ENCODE measurements at places on chromosomes 3 and 15. TPM values are rescaled to one million over a fixed set of nuclear protein-coding genes. Genes with fewer than 3 reads are reported as not detected.

GRCh38 chr3:128502712-128503111 lies 9.7 kb upstream of the GATA2 start:
- no peak for DNase-seq
- no peak overlapping the region for H3K4me3 ChIP-seq
- no peaks in the 10 kb centered on the region for H3K36me3 ChIP-seq
- no peaks in the 10 kb centered on the region for H3K4me1 ChIP-seq

TMCO5A gene
- polyA plus RNA-seq = not detected

CEMIP gene
- polyA plus RNA-seq = not detected

DNA sequence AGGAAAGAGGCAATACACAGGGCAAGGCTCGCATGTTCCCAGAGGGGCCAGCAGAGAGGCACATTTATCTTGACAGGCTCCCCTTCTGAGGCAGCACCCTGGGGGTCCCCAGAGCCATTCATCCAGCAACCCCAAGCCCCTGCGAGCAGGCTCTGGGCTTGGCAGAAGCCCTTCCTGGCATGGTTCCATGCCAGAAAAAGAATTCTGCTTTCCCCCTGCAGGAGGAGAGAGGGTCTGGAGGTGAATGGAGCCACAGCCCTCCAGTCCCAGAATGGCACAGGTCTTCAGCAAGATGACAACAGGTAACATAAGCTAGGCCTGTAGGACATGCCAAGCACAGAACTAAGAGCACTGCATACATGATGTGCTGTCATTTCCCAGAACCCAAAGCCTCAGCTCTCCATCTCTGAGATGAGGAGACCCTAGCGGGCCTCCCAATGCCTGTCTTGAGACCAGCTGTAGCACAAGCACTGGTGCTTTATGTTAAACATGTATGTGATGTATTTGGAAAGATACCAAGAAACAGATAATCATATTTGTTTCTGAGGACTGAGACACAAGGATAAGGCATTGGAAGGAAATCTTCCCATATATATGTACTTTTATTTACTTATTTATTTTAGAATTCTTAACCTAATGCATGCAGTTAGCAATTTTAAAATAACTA lies 121.6 kb downstream of the ALDH1A2 start:
- no peaks in the 10 kb centered on the region for H3K27me3 ChIP-seq
- DNase-seq = no peak
- H3K36me3 ChIP-seq = no peaks in the 10 kb centered on the region
- H3K4me3 ChIP-seq = no peak overlapping the region
- no peak overlapping the region for H3K27ac ChIP-seq

DNA sequence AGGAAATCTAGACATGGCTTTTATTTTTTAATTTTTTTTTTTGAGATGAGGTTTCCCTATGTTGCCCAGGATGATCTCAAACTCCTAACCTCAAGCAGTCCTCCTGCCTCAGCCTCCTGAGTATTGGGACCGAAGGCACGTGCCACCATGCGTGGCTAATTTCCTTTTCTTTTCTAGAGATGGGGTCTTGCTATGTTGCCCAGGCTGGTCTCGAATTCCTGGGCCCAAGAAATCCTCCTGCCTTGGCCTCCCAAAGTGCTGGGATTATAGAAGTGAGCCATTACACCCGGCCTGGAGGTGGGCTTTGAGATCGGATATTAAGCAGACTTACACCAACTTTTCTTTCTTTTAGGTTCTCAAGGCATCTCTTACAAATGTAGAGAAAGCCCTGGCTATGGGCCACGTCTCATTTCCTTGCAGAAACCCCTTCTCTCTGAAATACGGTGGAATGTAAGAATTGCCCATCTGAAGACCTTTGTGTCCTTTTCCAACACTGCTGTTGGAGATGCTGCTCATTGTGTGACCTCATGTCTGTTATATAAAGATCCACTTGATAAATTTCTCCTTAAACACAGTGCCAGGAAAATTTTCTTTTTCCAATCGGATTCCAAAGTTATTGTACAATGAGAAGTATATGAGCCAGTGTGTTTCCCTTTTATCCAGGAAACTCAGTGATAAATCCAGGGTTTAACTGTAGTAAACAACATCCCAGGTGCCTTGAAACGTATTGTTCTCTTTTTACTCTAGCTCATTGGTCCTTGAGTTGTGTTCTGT lies 36.8 kb upstream of the CFAP161 start:
- H3K27ac ChIP-seq = no peak overlapping the region
- H3K4me1 ChIP-seq = peaks cover 9% of the 10 kb centered on the region
- no peak for DNase-seq
- no peaks in the 10 kb centered on the region for H3K27me3 ChIP-seq
- H3K4me3 ChIP-seq = no peak overlapping the region

GRCh38 chr15:94021621-94022320 lies 209.6 kb upstream of the MCTP2 start:
- H3K4me1 ChIP-seq = no peaks in the 10 kb centered on the region
- no peaks in the 10 kb centered on the region for H3K27me3 ChIP-seq
- H3K4me3 ChIP-seq = no peak overlapping the region
- no peak overlapping the region for H3K27ac ChIP-seq
- DNase-seq = no peak

GRCh38 chr3:107978131-107979055 lies 112.4 kb downstream of the CD47 start:
- H3K36me3 ChIP-seq = no peaks in the 10 kb centered on the region
- peaks cover 50% of the 10 kb centered on the region for H3K4me1 ChIP-seq
- DNase-seq = no peak
- H3K4me3 ChIP-seq = peak overlapping the region; percentile 44
- H3K27me3 ChIP-seq = no peaks in the 10 kb centered on the region
- H3K27ac ChIP-seq = no peak overlapping the region

- peaks cover 13% of the 10 kb centered on the region for H3K4me1 ChIP-seq
- DNase-seq = no peak
- H3K4me3 ChIP-seq = no peak overlapping the region
- no peaks in the 10 kb centered on the region for H3K36me3 ChIP-seq
- H3K27me3 ChIP-seq = no peaks in the 10 kb centered on the region
These were observed 85.3 kb downstream of the LRRK1 start for GRCh38 chr15:101004500-101004899.

GRCh38 chr15:98731712-98732450 lies 83.5 kb downstream of the IGF1R start:
- no peaks in the 10 kb centered on the region for H3K27me3 ChIP-seq
- no peak overlapping the region for H3K4me3 ChIP-seq
- peaks cover 18% of the 10 kb centered on the region for H3K4me1 ChIP-seq
- no peak overlapping the region for H3K27ac ChIP-seq

ACKR2 gene
- polyA plus RNA-seq = not detected

- H3K4me1 ChIP-seq = no peaks in the 10 kb centered on the region
- H3K27me3 ChIP-seq = no peaks in the 10 kb centered on the region
- no peaks in the 10 kb centered on the region for H3K36me3 ChIP-seq
- H3K27ac ChIP-seq = no peak overlapping the region
- H3K4me3 ChIP-seq = no peak overlapping the region
- no peak for DNase-seq
These were observed 381.6 kb upstream of the NAALADL2 start for GRCh38 chr3:174477491-174477890.

DNA sequence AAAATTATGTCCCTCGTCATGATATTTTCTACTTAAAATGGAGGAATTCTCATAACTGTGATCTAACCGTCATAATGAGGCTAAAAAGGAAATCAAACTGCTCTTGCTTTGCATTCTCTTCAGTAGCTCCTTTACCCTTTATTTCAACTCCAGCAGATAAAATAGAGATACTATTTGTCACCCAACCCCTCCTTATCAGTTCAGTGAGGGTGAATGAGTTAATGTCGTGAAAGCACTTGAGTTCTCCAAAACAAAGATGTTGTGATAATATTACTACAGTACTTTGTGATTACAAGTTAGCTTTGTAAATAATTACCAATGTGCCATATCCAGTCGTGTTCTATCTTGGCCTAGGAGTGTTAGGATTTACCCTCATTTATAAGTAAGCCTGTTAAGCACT lies 63.4 kb upstream of the ANKRD28 start:
- no peak overlapping the region for H3K4me3 ChIP-seq
- peaks cover 11% of the 10 kb centered on the region for H3K4me1 ChIP-seq
- H3K36me3 ChIP-seq = no peaks in the 10 kb centered on the region
- H3K27ac ChIP-seq = no peak overlapping the region
- DNase-seq = no peak
- no peaks in the 10 kb centered on the region for H3K27me3 ChIP-seq

DNA sequence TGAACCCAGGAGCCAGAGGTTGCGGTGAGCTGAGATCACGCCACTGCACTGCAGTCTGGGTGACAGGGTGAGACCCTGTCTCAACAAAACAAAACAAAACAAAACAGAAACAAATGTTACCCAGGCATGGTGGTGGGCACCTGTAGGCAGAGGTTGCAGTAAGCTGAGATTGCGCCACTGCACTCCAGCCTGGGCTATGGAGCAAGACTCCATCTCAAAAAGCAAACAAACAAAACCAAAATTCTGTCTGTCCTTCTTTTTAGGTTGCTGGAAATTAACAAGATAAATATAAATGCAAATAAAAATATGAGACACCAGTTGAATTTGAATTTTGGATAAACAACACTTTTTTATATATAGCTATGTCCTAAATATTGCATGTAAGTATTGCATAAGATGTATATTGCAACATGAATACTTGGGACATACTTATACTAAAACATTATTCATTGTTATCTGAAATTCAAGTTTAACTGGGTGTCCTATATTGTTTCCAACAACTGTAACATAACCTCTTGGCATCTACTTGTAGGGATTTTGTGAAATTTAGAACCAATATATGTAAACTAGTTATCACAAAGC lies 4.7 kb upstream of the CEP97 start:
- no peaks in the 10 kb centered on the region for H3K27me3 ChIP-seq
- no peak overlapping the region for H3K27ac ChIP-seq
- DNase-seq = no peak
- no peak overlapping the region for H3K4me3 ChIP-seq

GOLGA6L7 gene
- not detected for polyA plus RNA-seq

DNA sequence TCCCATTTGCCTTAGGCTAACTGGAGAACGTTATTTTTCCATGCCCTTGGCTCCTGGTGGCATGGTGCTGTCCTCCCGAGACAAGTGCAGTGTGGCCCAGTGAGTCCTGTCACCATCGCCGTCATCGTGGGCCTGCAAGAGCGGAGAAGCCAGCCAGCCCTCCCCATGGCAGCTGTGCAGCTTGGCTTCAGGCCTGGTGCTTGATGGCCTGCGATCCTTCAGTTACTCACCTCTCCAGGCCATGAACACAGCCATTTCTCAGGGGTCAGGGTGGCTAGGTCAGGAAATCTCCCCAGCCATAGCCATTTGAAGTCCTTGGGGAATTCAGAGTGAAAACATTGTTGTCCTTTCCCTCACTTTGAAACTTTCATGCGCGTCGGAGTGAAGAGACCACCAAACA lies 189.0 kb upstream of the RGMA start:
- H3K36me3 ChIP-seq = no peaks in the 10 kb centered on the region
- no peak overlapping the region for H3K27ac ChIP-seq
- no peak for DNase-seq

GRCh38 chr15:25844981-25845680 lies 18.0 kb downstream of the ATP10A start:
- no peaks in the 10 kb centered on the region for H3K27me3 ChIP-seq
- no peak for DNase-seq
- H3K27ac ChIP-seq = no peak overlapping the region
- H3K4me3 ChIP-seq = no peak overlapping the region
- no peaks in the 10 kb centered on the region for H3K36me3 ChIP-seq

- H3K27me3 ChIP-seq = no peaks in the 10 kb centered on the region
These were observed 149.6 kb downstream of the MAGI1 start for GRCh38 chr3:65888980-65889706.

DNA sequence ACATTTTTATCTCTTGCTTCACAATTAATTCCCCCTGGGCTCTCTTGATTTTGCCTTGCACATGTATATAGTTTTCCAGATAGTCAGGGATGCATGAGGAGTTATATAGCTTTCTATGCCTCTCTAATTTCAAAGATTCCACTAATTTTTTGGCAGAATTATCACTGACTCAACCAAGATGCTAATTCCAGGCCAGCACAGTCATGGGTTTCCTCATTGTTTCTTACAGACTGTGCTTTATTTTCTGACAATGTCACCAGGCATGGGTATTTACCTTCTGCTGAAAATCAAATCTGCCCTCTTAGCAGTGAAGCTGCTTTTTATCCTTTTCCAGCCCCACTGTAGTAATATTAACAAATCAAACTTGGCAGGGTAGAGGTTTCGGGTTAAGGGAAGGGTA lies 1520.6 kb upstream of the CADM2 start:
- no peaks in the 10 kb centered on the region for H3K36me3 ChIP-seq
- no peaks in the 10 kb centered on the region for H3K4me1 ChIP-seq
- H3K27ac ChIP-seq = no peak overlapping the region
- DNase-seq = no peak
- H3K4me3 ChIP-seq = no peak overlapping the region
- no peaks in the 10 kb centered on the region for H3K27me3 ChIP-seq

DNA sequence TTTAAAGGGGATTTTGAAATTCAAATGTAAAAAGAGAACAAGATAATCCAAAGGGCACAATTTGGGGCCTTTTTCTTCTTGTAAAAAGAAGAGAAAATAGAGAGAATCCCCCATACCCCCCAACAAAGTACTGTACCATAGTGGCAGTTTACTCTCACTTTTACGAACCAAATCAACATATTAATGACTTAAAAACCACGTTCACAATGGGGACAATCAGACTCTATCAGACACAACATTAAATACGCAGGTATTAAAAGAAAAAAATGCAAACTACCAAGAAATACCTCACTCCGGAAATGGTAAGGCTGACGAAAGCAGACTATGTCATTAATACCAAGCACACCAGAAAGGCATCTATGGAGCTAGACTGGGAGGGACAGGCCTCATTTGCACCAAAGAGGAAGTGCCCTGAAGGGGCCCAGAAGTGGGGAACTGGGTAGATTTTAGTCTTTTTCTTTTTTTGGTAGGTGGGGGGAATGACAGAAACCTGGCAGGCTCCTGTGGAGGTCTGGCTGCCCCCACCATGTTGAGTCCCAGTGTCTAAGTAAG lies 134.3 kb downstream of the TIGIT start:
- H3K4me1 ChIP-seq = no peaks in the 10 kb centered on the region
- no peaks in the 10 kb centered on the region for H3K36me3 ChIP-seq
- no peak overlapping the region for H3K4me3 ChIP-seq
- no peak for DNase-seq
- H3K27me3 ChIP-seq = no peaks in the 10 kb centered on the region

CSTA gene
- polyA plus RNA-seq = not detected

- H3K4me1 ChIP-seq = peaks cover 37% of the 10 kb centered on the region
- H3K36me3 ChIP-seq = no peaks in the 10 kb centered on the region
- H3K27ac ChIP-seq = no peak overlapping the region
- no peaks in the 10 kb centered on the region for H3K27me3 ChIP-seq
- no peak for DNase-seq
These were observed 551.5 kb downstream of the FOXP1 start for GRCh38 chr3:71031914-71032521.

GRCh38 chr3:185151101-185151963 lies 1.5 kb downstream of the C3orf70 start:
- no peak overlapping the region for H3K4me3 ChIP-seq
- no peak for DNase-seq
- H3K36me3 ChIP-seq = no peaks in the 10 kb centered on the region
- no peaks in the 10 kb centered on the region for H3K4me1 ChIP-seq
- H3K27me3 ChIP-seq = peaks cover 30% of the 10 kb centered on the region

IGF1R gene
- 2.1 TPM for polyA plus RNA-seq

RTP1 gene
- not detected for polyA plus RNA-seq

GRCh38 chr3:177983320-177983719 lies 552.9 kb upstream of the KCNMB2 start:
- no peaks in the 10 kb centered on the region for H3K36me3 ChIP-seq
- H3K27ac ChIP-seq = no peak overlapping the region
- no peaks in the 10 kb centered on the region for H3K27me3 ChIP-seq
- no peak overlapping the region for H3K4me3 ChIP-seq
- DNase-seq = no peak

All from CD8-positive, alpha-beta memory T cell (primary cell).